NCI-H460 (cell line): ENCODE measurements at places on chromosomes 5 and 9. TPM values are rescaled to one million over a fixed set of nuclear protein-coding genes. Genes with fewer than 3 reads are reported as not detected.

The GNA14 gene
- not detected in 2 replicates for total RNA-seq

The PCDHA1 gene
- 0.07 and 0.12 TPM in 2 replicates for total RNA-seq

The SOX30 gene
- not detected in 2 replicates for total RNA-seq

The ARHGEF39 gene
- 5.0 and 7.5 TPM in 2 replicates for total RNA-seq

The TMEM174 gene
- total RNA-seq: not detected in 2 replicates

The DOCK8 gene
- 0.12 and 0.69 TPM in 2 replicates for total RNA-seq

The PCDHB3 gene
- total RNA-seq: 0.12 and 0.14 TPM in 2 replicates

The SPATA31D4 gene
- total RNA-seq: not detected in 2 replicates

The ENTPD8 gene
- not detected in 2 replicates for total RNA-seq

- DNase-seq: no peak
Observed at GRCh38 chr5:25286319-25286718, 641.5 kb upstream of the CDH10 start.

GRCh38 chr5:123068368-123068938, 20.6 kb upstream of the PRDM6 start:
- no peak for DNase-seq

DNA sequence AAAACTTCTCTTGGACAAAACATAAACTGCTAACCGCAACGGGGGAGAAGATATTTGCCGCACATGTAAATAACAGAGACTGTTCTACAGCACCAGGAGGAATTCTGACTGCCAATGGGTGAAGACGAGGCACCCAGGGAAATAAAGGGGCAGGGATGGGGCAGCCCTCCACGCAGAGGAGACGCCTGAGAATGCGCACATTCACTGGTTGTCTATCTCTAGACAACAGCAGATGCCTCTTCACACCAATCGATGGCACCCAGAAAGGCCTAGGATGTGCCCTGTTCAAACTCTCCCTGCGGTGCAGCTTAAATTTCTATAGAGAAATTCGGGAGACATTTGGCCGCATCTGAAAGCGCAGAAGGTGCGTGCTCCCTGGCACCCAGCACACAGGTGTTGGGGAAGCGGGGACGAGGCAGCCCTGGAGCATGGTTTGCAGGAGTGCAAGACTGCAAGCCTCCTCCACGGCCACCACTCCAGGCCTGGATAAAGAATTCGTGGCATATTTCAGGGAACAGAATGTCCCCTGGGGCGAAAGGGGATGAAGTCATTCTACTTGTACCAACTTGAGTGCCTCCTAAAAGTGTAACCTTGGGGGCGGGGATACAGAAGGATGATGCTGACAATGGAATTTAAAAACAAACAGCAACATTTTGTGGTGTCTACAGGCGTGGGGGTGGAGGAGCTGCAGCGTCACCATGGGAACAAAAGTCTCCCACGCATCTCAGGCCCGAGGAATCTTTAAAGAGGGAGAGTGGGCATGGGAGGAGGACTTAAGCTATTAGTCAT, 6.3 kb upstream of the IRX2 start:
- DNase-seq: no peak

DNA sequence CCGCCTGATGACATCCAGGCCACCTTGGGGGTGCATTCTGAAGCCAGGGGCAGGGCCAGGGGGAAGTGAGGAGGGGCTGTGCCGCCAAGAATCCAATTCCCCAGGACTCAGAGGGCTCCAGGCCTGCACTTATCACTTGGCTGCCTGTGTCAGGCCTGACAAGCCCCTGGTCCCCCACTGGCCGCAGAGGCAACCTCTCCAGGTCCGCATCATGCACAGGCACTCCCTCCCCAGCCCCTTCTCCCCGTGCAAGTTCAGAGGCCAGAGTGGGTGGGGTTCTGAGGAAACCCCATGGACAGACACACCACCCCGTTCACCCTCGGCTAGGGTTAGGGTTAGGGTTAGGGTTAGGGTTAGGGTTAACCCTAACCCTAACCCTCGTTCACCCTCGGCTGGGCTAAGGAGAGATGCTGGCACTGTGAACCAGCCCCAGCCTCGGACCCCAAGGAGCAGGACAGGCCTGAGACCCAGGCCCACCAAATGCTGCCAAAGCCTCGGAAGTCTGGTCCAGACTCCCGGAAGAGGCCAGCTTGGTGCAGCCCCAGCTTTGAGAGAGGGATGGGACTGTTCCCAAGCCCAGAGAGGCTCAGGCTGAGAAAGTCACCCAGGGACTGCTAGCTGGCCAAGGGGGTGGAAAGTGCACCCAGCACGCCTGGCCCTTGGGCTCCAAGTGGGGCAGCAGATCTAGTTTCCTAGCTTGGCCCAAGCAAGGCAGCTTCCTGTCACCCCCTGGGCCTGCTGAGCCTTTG, 4.9 kb downstream of the LCN2 start:
- DNase-seq: no peak

- no peak for DNase-seq
Observed at GRCh38 chr9:91603932-91604331, 180.3 kb upstream of the NFIL3 start.

DNA sequence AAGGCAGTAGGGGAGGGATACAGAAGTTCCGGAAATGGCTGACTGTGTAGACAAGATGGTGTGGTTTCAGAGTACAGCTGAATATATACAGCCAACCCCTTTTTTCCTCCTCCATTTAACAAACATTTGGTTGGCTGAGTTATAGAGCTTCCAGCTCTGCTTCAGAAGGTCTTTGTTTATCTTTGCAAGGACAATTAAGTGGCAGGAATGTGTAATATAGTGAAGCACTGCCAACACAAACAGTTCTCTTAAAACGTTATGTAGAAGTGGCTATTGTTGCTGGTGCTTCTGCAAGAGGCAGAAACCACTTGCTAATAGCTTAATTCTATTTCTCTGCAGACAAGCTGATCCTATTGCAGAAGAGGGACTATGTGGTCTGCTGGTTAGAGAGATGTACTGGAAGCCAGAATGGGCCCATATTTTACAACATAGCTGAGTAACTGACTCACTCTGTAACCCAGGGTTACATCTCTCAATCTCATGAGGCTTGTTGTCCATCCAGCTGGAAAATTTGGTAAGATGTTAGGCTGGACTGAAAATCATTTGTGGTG, 62.7 kb upstream of the OSMR start:
- DNase-seq: peak; percentile 71

- no peak for DNase-seq
Observed at GRCh38 chr9:84709056-84709455, 39.5 kb downstream of the NTRK2 start.

- no peak for DNase-seq
Observed at GRCh38 chr5:73631500-73631899, 5.5 kb downstream of the ARHGEF28 start.

- no peak for DNase-seq
Observed at GRCh38 chr9:8640761-8641160, 841.2 kb upstream of the DMAC1 start.

GRCh38 chr5:56279979-56280378, 46.8 kb upstream of the ANKRD55 start:
- DNase-seq: no peak

GRCh38 chr5:61177716-61178115, 15.4 kb upstream of the SMIM15 start:
- DNase-seq: no peak

DNA sequence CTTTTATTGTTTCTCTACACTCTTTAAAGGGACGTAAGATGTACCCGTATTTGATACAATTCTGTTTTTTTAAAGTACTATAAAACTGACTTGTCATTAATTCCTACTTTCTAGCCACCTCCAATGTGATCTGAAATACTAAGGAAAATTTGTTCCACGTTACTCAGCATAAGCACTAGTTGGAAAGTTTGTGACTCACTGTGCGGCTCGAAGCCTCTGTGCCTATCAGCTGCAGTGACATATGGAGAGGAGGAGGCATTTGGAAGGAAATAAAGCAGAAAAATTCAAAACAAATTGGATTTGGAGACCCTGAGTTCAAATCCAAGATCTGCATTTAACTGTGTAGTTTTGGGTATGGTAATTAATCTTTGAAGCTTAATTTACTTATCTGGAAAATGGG, 339.3 kb downstream of the BRINP1 start:
- DNase-seq: no peak

- DNase-seq: no peak
Observed at GRCh38 chr5:150945486-150945885, 40.7 kb upstream of the ZNF300 start.

GRCh38 chr5:101159006-101159405, 255.9 kb upstream of the ST8SIA4 start:
- no peak for DNase-seq

DNA sequence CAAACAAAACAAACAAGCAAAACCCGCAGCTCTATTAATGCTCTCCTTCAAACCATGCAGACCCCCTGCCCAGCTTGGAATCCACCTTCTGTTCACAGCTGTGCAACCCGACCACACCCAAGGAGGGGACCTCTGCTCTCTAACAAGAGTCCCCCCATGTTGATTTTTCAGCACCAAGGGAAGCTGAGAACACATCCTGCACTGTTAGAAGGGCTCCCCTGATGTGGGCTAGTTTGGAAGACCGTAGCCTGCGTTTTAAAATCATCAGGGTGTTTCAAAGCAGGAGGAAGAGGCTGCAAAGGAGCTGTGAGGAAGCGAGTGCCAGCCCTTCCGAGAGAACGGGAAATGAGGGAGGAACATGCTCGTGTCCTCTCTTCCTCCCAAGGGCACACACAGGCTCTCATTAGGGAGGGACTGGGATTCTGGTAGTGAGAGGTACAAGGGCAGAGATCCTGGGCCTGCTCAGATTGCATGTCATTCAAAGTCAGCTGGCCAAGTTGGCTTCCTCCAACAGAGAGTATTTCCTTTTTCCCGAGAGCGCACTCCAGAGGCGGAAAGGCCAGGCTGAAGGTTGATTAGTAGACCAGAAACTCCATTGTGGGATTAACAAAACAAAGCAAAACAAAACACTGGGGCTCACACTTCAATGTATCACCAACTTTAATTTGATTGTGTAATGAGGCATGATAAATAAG, 185.9 kb downstream of the SEMA6A start:
- no peak for DNase-seq

DNA sequence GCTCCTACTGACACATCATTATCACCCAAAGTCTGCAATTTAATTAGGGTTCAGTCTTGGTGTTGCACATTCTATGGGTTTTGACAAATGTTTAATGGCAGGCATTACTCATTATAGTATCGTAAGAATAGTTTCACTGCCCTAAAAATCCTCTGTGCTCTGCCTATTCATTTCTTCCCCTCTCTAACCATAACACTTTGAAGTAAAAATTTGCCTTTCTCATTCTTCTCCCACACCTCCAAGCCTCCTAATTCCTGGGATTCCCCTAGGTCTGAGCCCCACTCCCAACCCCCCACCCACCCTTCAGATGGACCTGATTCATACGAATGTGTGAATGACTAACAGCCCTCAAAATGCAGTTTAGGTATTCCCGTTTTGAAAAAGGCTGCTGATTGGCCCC, 18.4 kb downstream of the ENC1 start:
- no peak for DNase-seq

DNA sequence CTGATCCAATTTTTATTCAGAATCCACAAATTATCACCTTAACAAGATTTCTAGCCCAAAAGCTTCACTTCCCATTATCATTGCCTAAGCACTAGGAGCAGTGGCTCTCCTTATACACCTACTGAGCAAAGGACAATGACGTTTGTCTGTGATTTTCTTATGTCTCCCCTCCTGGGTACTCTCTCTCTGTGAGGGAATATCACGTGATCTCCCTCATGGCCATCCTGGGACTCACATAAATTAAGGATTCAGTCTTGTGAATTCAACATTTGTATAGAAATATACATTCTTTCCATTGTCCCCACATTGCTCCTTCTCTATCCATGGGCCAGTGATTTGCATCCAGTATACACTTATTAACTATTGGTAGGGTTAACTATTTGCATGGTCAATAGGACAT, 476.5 kb downstream of the PLK2 start:
- DNase-seq: no peak

DNA sequence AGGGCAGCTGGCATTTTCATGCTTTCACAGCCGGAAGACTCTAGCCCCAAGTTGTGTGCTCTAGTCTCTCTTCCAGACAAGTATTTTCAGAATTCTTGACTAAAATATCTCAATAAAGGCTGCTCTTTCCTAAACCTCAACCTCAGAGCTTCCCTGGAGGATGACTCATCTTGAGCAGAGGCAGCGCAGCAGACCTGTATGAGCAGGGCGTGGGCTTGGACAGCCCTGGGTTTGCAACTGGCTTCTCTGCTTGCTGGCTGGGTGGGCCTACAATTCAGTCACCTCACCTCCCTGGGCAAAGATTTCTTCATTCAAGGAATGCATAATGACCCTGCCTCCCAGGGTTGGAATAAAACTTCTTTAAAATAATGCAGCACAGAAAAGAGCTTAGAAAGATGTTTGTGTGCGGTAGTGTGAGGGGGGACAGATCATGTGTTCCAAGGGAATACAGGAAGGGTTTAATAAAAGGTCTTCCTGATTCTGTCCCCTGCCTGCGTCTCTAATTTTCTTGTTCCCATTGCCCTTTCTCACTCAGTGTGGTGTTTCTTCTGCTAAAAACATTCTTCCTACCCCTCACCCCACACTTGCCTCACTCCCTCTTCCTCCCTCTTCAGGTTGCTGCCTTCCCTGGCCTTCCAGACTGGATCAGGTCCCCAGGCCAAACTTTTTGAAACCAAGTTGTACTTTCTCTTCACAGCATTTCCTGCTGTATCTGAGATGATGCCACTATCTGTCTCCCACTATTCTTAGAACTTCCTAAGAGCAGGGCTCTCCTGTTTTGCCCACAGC, 39.4 kb upstream of the MAP1B start:
- DNase-seq: no peak

DNA sequence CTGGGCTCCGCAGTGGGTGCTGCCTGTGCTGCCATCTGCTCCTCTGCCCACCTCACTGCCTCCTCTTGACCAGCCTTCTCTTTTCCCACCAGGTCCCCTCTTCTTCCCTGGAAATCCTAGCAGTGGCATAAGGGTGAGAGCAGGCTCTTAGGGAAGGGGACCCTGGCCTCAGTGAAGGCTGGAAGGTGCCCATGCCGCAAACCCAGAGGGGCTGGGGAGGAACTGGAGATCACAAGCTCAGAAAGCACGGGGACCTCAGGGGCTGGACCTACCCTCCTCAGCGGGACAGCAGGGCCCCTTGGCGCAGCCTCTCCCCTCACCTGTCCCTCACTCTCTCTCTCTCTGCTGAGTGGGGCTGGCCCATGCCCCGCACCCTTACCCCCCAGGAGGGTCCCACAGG, 144.4 kb upstream of the IRX2 start:
- DNase-seq: no peak

- no peak for DNase-seq
Observed at GRCh38 chr9:98173181-98173580, 19.3 kb downstream of the CORO2A start.

- DNase-seq: no peak
Observed at GRCh38 chr9:114196979-114197622, 41.8 kb downstream of the COL27A1 start.
